ENCODE measurements at places on chromosomes 16 and 17.

GRCh38 chr17:57465610-57466009 lies 209.3 kb downstream of the MSI2 start:
- H3K27me3 ChIP-seq: no peaks in the 10 kb centered on the region
- no peak overlapping the region for H3K4me3 ChIP-seq
- H3K4me1 ChIP-seq: peaks cover 24% of the 10 kb centered on the region
- no peaks in the 10 kb centered on the region for H3K36me3 ChIP-seq

DNA sequence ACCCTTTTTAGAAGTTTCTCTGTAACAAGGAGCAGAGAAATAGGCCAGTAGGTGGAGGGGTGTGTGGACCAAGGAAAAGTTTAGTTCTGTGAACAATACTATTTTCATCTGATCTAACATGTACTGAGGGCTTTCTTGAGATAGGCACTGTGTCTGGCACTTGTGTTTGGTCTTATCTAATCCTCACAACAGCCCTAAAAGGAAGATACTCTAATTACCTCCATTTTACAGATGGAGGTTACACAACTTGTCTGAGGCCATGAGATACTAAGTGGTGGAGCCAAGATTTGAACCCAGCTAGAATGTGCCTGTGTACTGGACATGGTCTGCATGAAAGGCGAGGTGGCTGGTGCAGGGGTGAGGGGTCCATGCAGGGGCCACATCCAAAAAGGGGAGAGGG lies 4.5 kb downstream of the TNFSF12 start:
- no peak for DNase-seq
- H3K36me3 ChIP-seq: peaks cover 15% of the 10 kb centered on the region
- peak overlapping the region; percentile 5 for H3K4me3 ChIP-seq
- no peaks in the 10 kb centered on the region for H3K27me3 ChIP-seq
- peaks cover 82% of the 10 kb centered on the region for H3K4me1 ChIP-seq
- peak overlapping the region; percentile 42 for H3K27ac ChIP-seq

DNA sequence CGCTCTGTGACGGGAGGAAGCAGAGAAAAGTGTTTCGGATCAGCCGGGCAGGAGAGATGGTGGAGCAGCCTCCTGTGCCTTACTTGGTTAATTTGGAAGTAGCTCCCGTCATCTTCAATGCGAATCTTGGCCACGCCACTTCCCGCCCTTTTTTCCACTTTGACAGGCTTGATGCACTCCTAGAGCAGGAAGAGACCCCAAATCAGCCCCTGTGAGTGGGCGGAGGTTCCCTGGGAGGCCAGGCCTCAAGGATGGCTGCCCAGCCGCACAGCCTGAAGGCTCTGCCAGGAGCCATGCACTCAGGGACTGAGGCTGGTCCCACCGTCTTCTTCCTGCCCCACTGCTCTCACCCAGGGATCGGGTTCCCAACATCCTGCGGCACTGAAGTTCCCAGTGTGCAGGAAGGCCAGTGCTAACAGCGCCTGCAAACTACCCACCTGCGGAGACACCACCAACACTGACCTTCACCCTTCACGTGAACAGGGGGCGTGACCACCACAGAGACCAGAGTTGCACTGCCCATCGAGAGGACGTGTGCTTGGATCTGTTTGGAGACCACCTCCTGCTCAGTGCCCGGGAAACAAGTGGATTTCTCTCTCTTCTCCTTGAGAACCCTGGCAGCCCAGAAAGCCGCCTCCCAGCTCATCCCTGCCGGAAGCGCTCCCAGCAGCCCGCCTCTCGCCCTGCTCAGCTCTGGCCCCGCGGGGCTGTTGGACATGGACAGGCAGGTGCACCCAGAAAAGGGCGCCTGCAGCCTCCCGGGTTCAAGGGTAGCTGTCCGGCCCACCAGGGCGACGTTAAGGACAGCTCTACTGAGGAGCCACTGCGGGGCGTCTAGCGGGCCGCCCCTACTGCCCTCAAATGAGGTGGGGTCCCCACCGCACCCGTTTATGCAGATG lies 988 bp downstream of the CIAO3 start:
- no peak for DNase-seq
- H3K27me3 ChIP-seq: no peaks in the 10 kb centered on the region
- H3K4me3 ChIP-seq: peak overlapping the region; percentile 88
- H3K4me1 ChIP-seq: peaks cover 20% of the 10 kb centered on the region
- no peak overlapping the region for H3K27ac ChIP-seq

- H3K36me3 ChIP-seq: no peaks in the 10 kb centered on the region
- DNase-seq: no peak
- H3K27ac ChIP-seq: peak overlapping the region; percentile 90
- peaks cover 95% of the 10 kb centered on the region for H3K4me1 ChIP-seq
- no peak overlapping the region for H3K4me3 ChIP-seq
Observed at GRCh38 chr17:40604327-40605080, 39.2 kb upstream of the CCR7 start.

- no peaks in the 10 kb centered on the region for H3K36me3 ChIP-seq
- H3K4me1 ChIP-seq: no peaks in the 10 kb centered on the region
- no peak overlapping the region for H3K4me3 ChIP-seq
- H3K27me3 ChIP-seq: no peaks in the 10 kb centered on the region
Observed at GRCh38 chr17:68924793-68925720, 30.1 kb downstream of the ABCA8 start.

- no peak overlapping the region for H3K4me3 ChIP-seq
- H3K27ac ChIP-seq: no peak overlapping the region
- H3K36me3 ChIP-seq: no peaks in the 10 kb centered on the region
- H3K4me1 ChIP-seq: peaks cover 3% of the 10 kb centered on the region
Observed at GRCh38 chr17:57502811-57503241, 242.3 kb downstream of the CCDC182 start.

DNA sequence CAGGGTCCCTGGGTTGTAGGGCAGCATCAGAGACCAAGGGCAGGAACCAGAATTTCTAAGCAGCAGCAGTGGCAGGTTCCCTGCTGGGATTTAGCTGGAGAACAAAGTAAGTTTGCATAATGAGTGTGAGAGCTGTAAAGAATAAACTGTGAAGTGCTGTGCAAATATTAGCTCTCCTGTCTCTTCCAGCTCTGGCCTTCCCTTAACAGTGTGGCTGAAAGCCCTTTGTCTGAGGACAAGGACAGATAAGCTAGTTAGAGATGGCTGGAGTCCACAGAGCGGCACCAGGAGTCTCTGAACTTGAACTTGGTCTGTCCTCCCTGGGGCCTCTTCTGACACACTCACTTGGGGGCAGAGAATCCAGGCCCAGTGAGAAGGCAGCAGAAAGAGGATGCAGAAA lies 98.2 kb upstream of the WSCD1 start:
- H3K27ac ChIP-seq: no peak overlapping the region
- H3K36me3 ChIP-seq: no peaks in the 10 kb centered on the region
- peaks cover 6% of the 10 kb centered on the region for H3K27me3 ChIP-seq

DNA sequence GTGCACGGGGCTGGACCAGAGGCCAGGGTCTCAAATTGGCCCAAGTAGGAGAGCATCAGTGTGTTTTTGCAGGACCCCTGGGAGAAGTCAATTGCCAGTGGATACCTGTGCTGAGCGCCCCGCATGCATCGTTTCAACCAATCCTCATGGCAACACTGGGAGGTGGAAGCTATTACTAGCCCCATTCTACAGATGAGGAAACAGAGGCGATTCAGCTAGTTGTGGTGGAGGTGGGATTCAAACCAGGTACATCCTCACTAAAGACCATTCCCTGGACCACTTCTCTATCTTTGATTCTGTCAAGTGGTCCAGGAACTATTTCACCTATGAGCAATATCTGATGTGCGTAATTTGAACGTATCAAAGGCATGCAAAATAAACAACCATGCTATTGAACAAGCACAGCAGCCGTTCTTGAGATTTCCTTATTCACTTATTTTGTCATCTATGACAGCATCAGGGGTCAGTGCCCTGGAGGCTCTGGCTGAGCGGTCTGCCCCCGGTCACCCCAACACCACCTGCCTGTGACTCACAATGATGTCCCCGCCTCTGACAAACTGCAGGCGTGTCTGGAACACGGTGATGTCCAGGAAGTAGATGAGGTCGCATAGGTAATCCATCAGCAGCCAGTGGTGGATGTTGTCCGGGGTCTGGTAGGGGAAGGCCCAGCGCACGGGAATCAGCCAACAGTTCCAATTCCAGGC lies 54.0 kb downstream of the CNGB1 start:
- H3K4me3 ChIP-seq: no peak overlapping the region
- DNase-seq: no peak
- H3K36me3 ChIP-seq: no peaks in the 10 kb centered on the region
- no peak overlapping the region for H3K27ac ChIP-seq

- peaks cover 44% of the 10 kb centered on the region for H3K36me3 ChIP-seq
- DNase-seq: no peak
- no peaks in the 10 kb centered on the region for H3K27me3 ChIP-seq
Observed at GRCh38 chr17:76265624-76266243, 586 bp downstream of the UBALD2 start.

DNA sequence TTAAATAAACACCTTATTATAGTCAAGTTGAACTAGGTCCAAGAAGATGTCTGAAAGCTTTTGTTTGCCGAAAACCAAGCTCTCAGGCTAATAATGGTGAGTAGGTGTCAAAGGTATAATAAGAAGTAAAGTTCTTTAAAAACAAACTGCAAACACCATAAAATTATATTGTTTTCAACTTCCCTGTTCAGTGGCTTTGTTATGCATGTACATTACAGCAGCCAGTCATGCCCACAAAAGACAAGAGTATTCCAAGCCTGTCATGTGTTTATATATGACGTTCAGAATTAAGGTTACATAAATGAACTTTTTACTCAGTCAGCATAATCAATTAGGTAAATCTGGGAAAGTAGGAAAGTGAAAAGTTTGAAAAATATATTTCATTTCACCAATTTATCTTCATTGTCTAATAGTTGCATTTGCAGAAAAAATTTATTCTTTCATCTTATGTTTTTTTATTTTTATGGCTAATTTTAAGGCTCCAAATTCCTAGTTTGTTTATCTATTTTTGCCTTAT lies 928.7 kb upstream of the SOX9 start:
- DNase-seq: no peak
- H3K36me3 ChIP-seq: no peaks in the 10 kb centered on the region
- no peak overlapping the region for H3K4me3 ChIP-seq
- H3K27me3 ChIP-seq: no peaks in the 10 kb centered on the region
- no peaks in the 10 kb centered on the region for H3K4me1 ChIP-seq

DNA sequence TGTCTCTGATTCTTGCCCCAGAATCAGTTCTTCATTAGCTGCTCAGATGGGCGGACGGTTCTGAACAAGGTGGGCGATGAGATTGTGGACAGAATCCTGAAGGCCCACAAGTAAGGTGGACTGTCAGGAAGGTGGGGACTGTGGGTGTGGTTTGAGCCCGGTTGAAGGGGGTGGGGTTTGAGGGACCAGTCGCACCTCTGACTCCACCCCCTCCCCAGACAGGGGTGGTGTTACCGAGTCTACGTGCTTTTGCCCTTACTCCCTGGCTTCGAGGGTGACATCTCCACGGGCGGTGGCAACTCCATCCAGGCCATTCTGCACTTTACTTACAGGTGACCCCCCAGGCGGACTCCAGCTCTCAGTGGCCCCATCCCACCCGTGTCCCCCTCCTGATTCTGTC lies 11.3 kb downstream of the PLD2 start:
- no peak for DNase-seq
- H3K36me3 ChIP-seq: peaks cover 10% of the 10 kb centered on the region
- H3K27me3 ChIP-seq: no peaks in the 10 kb centered on the region
- H3K4me1 ChIP-seq: no peaks in the 10 kb centered on the region
- H3K27ac ChIP-seq: no peak overlapping the region
- no peak overlapping the region for H3K4me3 ChIP-seq

GRCh38 chr16:84941921-84942320 lies 69.4 kb downstream of the ZDHHC7 start:
- no peak overlapping the region for H3K27ac ChIP-seq
- no peaks in the 10 kb centered on the region for H3K36me3 ChIP-seq
- H3K27me3 ChIP-seq: no peaks in the 10 kb centered on the region
- no peaks in the 10 kb centered on the region for H3K4me1 ChIP-seq

- DNase-seq: no peak
- H3K27me3 ChIP-seq: no peaks in the 10 kb centered on the region
Observed at GRCh38 chr17:33939959-33940358, 315.1 kb upstream of the CCL2 start.

DNA sequence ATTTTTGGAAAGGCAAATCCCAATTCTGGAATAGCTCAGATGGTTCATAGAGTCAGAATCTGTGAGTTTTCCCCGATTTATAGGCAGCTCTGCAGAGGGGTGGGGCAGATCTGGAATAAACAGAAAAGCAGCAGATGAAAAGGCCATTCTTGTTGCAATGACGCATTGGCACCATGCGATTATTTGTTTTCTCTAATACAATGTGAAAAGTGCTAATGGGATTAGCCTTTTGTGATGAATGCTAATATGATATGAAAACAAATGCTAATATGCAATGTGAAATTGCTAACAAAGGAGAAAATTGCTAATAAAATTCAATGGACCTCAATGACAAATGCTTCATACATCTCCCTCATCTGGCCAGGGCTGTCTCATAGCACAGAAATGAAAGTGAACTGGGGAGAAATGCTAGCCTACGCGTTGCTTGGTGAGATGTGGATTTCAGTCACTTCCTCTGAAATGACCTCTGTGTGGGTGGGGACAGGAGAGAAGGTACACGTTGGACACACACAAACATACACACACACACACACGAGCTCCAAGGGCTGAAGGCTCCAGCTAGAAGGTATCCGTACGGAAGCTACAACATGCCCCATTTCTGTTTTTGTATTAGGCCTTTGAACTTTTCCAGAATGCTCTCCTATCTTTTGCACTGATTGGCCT lies 394.5 kb downstream of the XYLT1 start:
- no peak overlapping the region for H3K4me3 ChIP-seq
- DNase-seq: no peak
- H3K4me1 ChIP-seq: peaks cover under 1% of the 10 kb centered on the region
- no peak overlapping the region for H3K27ac ChIP-seq
- no peaks in the 10 kb centered on the region for H3K27me3 ChIP-seq
- H3K36me3 ChIP-seq: no peaks in the 10 kb centered on the region

DNA sequence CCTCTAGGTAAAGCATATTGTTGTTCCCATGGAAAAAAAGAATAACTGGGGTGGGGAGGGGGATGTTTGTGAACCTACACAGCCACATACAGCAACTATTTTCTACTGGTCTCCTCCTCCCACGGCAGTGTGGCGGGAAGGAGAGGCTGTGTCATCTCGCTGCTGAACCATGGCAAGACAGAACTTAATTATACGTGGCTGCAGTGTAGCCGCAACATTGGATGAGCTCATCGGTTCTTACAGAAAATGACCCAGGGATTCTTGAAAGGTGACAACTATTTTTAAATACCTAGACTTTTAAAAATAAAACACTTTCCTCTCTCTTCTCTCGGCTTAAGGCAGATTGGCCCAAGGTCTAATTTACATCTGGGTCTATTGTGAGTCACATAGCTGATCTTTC lies 19.8 kb upstream of the TEKT3 start:
- H3K27ac ChIP-seq: no peak overlapping the region
- H3K36me3 ChIP-seq: no peaks in the 10 kb centered on the region
- H3K4me3 ChIP-seq: no peak overlapping the region
- H3K4me1 ChIP-seq: no peaks in the 10 kb centered on the region

GRCh38 chr16:77555791-77556190 lies 121.0 kb upstream of the ADAMTS18 start:
- no peaks in the 10 kb centered on the region for H3K36me3 ChIP-seq
- no peaks in the 10 kb centered on the region for H3K4me1 ChIP-seq
- H3K4me3 ChIP-seq: no peak overlapping the region
- H3K27me3 ChIP-seq: no peaks in the 10 kb centered on the region
- no peak for DNase-seq
- no peak overlapping the region for H3K27ac ChIP-seq

All from CD4-positive, alpha-beta T cell (primary cell).